Nucleus accumbens (tissue), 56 donors: ENCODE measurements at places on chromosomes 16 and 17.

DNA sequence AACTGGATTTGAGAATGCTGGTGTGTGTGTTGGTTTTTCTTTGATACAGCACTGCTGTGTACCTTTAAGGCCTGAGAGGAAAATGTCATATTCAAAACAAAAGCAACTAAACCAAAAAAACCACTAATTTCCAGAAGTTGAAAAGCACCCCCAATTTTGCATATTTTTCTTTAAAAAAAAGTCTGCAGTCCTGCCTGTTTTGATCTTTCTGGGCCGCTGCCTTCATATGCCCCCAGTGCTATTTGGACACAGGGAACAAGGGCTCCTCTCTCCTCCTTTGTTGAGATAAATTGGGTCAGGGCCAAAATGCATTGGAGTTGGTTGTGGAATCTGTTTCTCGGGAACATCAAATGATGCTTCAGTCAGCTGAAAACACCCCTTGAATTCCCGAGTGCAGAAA, 26.9 kb downstream of the GPT2 start:
- no peak for DNase-seq

DNA sequence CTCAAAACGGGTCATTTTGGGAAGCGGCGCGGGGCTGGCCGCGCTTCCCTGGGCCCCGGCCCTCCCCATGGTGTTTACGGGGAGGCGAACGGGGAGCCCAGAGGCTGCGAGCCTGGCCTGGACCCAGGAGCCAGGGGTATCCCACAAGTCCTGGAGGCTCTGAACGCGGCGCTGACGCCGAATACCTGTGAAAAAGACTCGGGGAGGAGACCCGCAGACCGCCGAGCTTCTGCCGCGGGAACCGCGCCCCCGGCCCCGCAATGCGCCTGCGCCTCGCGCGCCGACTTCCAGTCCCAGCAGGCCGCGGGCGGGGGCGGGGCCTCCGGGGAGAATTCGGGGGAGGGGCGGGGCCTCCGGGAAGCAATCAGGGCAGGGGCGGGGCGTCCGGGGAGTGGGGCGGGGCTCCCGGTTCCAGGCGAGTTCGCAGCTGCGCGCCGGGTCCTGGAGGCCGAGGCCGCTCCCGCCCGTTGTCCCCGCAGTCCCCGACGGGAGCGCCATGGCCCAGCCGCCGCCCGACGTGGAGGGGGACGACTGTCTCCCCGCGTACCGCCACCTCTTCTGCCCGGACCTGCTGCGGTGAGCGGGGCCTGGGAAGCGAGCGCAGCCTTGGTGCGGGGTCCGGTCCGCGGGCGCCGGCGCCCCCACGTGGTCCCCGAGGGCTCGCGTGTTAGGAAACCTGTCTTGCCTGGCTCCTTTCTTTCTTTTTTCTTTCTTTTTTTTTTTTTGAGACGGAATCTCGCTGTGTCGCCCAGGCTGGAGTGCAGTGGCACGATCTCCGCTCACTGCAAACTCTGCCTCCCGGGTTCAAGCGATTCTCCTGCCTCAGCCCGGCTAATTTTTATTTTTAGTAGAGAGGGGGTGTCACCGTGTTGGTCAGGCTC, at the start of gene DECR2:
TSS of gene DECR2 (plus strand) at position 418 of the 881 bp plus-strand sequence. CDS start at position 497, 79 bp downstream.
- DNase-seq = peak; percentile 96

GRCh38 chr17:5283571-5284315, 1.7 kb downstream of the RABEP1 start:
- no peak for DNase-seq

- DNase-seq = no peak
Measured at GRCh38 chr17:59829217-59830006, 63.3 kb downstream of the TUBD1 start.

DNA sequence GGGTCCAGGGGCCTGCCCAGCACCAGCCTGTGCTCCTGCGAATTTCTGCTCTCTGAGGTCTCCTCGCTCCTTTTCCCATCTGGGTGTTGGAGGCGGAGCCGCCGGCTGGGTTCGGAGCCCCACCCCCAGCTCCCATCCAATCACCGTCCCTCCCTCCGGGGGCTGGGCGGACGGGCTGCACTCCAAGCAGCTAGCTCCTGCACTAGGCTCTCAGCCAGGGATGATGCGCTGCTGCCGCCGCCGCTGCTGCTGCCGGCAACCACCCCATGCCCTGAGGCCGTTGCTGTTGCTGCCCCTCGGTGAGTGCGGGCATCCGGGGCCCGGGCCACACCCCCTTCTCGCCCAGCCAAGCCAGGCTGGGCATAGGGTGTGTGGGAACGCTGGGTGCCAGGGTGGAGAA, at the start of gene NRN1L:
TSS of gene NRN1L (plus strand) at position 202 of the 400 bp plus-strand sequence. CDS start at position 221, 19 bp downstream.
- peak; percentile 89 for DNase-seq

- DNase-seq = no peak
Measured at GRCh38 chr17:40373324-40373723, 8.8 kb upstream of the GJD3 start.

DNA sequence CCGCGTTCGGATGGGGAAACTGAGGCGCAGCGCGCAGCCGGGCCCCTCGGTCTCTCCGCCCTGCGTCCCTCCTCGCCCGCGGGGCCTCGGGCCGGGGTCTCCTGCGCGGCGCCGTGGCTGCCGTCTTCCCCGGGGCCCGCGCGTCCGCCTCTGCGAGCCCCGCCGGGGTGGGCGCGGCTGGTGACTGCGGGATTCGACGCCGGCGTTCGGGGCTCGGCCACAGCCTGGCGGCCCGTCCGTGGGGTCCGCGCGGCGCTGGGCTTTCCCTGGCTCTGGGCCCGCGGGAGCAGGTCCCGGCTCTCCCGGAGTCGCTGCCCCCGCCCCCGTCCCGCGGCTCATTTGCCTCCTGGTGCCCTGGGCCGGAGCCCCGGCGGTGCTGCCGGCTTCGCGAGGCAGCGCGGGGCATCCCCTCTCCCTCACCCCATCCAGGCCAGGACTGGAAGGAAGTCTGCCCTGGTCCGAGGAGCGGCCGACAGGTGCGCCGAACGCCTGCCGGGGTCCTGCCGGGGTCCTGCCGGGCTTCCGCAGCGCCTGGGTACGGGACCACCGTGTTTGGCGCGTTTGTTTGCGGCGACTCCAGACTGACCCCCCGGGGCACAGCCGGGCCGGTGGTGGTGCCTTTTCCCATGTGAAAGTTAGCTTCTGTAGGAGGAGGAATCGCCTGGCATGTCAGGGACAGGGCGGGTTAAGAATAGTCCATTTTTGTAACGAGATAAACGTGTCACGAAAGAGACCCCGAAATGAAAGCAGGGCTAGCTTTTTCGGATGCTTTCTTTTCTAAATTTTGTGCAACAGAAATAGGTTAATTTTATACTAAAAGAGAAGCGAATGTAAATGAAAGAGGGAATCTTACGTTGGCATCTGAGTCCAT, 671 bp downstream of the CHMP6 start:
- no peak for DNase-seq

DNA sequence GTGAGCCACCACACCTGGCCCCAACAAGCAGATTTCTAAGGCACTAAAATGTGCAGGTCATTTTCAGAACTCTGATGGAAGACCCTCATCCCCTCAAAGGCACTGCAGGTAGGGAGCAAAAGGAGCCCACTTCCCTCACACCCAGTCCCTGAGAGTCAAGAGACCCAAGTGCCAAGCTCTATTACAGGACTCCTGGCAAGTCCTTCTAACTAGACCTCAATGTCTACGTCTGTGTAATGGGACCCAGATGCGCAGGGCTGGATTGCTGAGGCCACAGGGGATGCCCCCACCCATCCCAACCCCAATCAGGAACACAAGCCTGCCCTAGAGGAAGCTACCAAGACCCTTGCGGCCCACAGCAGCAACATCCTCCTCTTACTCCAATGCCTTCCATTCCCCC, 2.7 kb downstream of the PLLP start:
- DNase-seq = no peak

GRCh38 chr17:56111706-56112485, 41.4 kb upstream of the ANKFN1 start:
- no peak for DNase-seq

- no peak for DNase-seq
Measured at GRCh38 chr17:65198653-65199382, 61.6 kb downstream of the RGS9 start.

- DNase-seq = no peak
Measured at GRCh38 chr16:13393816-13394215, 492.4 kb downstream of the SHISA9 start.

DNA sequence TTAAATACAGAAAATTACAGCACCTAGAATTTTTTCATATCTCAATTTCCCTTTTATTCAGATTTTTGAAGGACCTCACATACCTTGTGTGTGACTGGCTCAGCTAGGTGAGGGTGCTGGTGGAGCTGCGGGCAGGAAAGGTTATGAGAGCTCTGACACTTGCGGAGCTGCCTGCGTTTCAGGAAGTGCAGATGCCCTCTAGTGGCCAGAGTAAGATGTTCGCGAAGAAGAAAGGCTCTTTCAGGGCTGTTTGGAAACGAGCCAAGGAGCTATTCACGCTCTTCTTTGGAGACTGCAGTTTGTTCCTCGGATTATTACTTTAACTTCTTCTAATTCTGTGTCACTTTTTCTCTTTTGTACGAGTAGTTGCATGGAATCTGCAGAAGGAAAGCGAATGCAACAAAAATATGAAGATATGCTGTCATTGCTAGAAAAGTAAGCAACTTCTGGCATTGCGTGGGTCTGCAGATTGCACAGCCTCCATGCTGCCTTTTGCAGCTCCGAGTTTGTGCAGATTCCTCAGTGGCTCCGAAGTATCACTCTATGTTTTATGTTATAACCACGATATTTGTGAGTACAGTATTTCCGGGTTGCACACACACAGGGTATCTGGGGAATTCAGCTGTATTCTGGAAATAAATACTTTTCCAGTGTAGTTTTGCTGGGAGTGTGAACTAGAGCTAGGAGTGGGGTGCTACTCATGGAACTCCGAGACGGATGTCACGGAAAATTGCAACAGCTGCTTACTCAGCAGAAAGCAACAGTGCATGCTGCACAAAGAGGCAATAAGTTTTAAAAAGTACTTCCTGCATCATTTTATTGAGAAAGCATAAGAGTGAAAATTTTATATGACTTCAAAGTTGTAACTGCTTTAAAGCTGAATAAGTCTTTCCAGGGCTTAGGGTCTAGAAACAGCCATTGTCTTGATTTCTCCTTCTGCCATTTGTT, 46.3 kb downstream of the DNAH9 start:
- DNase-seq = peak; percentile 14

DNA sequence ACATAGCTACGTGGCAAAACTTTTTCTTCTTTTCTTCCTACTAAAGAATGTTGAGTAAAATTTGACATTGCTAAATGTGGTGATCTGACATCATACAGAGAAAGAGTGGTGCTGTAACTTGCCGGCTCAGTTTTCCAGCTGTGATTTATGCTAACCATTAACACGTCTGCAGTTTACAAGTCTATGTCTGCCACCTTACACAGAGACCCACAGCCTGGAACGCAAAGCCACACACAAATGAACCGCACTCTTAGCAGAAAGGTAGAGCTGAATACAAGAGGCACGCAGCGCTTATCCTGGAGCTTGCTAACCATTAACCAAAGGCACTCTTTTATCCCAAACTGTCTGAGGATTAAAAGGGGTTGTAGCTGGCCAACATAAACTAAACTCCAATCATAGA, 31.9 kb downstream of the CACNG1 start:
- no peak for DNase-seq
